ENCODE measurements at places on chromosomes 1 and 21.

DNA sequence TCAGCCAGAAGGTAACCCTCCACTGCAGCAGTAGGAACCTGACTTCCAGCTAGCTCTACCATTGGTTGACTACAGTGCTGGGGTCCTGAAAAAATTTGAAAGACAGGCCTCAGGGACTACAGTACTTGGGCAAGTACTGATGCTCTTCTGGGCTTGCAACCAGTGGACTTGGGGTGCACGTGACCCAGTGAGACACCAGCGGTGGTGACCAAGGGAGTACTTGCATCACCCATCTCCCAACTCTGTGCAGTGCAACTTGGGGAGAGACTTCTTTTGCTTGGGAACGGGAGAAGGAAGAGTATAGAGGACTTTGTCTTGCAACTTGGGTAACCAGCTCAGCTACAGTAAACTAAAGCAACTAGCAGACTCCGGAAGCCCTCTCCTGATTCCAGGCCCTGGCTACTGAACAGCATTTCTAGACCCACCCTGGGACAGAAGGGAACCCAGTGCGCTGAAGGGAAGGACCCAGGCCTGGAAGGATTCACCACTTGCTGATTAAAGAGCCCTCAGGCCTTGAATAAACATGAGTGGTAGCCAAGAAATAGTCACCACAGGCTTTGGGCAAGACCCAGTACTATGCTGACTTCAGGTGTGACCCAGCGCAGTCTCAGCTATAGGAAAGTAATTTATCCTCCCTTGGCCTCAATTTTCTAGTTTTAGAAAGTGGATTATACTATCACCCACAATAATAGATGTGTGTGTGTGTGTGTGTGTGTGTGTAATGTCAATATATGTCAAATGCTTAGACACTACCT is 45.6 kb downstream of the TNNI3K start:
- no peak for DNase-seq

GRCh38 chr1:228490120-228491078 is 3.2 kb downstream of the RNF187 start:
- DNase-seq: no peak

- DNase-seq: no peak
Measured at GRCh38 chr1:39995973-39996393, 41.0 kb downstream of the MFSD2A start.

GRCh38 chr1:174965362-174966007 is 34.3 kb upstream of the CACYBP start:
- no peak for DNase-seq

GRCh38 chr1:6956488-6957159 is 171.4 kb downstream of the CAMTA1 start:
- no peak for DNase-seq
